Effector CD4-positive, alpha-beta T cell (primary cell): ENCODE measurements at places on chromosomes 1 and 21.

- no peak for DNase-seq
Measured at GRCh38 chr1:10800778-10801177, 4.3 kb upstream of the CASZ1 start.

DNA sequence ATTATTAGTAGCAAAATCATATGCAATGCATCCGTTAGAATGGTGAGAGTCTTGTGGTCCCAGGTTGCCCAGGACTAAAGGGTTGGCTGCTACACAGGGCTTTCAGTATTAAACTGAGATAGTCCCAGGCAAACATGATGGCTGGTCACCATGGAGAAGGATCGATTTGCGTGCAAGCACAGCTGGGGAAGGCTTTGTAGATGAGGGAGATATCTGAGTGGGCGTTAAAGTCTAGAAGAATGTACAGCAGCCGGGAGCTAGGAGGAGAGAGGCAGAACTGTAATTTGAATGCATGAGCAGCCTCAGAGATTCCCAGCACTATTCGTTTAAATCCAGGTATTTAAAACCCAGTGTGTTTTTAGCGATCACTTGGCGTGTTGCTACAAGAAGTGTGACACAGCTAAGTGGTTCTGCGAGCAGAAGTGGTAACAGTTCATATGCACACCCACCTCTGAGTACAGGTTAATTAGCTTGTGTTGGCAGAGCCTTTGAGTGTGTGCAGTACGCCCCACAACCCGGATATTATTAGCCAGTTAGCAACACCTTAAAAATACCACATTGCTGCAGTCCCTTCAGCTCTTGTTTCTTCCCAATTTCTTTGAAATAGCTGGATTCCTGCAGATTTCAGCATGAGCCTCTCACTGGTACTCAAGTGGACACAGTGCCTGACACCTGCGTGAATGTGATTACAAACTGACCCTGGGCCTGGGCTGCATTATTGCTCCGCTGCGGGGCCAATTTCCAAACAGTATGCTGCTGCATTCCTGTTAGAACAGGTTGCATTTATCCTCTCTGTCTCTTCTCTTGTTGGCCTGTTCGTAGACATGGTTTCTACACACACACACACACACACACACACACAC, 67.2 kb upstream of the SCAF4 start:
- DNase-seq = no peak

- DNase-seq = no peak
Measured at GRCh38 chr21:32190493-32191144, 88.2 kb downstream of the MIS18A start.

DNA sequence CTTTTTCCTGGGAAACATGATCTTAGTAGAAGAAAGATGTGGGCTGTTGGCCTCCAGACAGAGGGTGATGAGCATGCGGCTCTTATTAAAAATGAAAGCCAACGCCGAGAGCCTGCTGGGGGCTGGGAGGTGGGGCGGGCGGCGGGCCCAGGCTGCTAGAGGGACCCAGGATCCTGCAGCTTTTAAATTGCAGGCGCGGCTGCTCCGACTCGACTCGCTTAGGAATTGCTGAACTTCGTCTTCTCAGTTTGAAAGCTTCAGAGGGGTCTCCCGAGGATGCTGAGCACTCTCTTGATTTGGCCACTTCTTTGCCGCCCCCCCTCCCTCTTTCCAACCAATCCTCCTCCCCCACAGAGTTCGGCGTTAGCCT, 1.2 kb downstream of the AGPAT3 start:
- peak; percentile 21 for DNase-seq

- no peak for DNase-seq
Measured at GRCh38 chr1:156744344-156744743, 3.5 kb upstream of the MRPL24 start.
